NCI-H460 (cell line): ENCODE measurements at places on chromosomes 2 and 18. TPM values are rescaled to one million over a fixed set of nuclear protein-coding genes. Genes with fewer than 3 reads are reported as not detected.

DNA sequence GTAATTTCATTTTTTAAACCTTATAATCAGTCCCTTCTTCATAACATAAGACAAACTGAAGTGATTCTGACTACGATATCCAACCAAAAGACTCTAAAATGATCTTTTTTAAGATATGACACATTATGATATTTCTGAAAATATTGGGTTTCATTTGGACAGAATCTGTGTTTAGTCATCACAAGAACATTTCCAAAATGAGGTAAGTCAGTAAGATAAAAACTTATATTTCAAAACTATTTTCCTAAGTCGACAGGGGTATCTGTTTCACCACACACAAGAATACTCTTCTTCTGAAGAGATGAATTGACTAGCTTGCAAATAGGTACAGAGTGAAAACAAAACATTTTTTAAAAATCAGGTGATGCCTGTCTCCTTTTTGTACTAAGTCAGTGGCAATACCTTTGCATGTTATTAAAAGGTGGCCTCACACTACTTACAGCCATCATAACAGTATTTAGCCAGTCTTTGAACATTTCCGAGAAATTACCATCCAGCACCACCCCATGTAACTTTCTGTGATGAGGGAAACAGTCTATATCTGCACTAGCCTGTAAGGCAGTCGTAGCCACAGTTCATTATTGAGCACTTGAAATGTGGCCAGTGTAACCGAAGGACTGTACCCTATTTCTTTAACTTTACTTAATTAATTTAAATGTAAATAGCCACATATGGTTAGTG is 13.5 kb downstream of the STK39 start:
- no peak for DNase-seq

GRCh38 chr2:230935130-230935430 is 10.0 kb upstream of the GPR55 start:
- no peak for DNase-seq

GRCh38 chr2:68266655-68267054 is 14.3 kb upstream of the PPP3R1 start:
- no peak for DNase-seq

- DNase-seq = no peak
These were observed 129.4 kb upstream of the MAPRE2 start for GRCh38 chr18:34911661-34912384.

- peak; percentile 36 for DNase-seq
These were observed 150.9 kb downstream of the COL6A3 start for GRCh38 chr2:237262838-237263771.

GRCh38 chr18:45197526-45197970 is 417.7 kb upstream of the SLC14A2 start:
- peak; percentile 74 for DNase-seq

Gene CASP10
- total RNA-seq = 12.7 and 13.0 TPM in 2 replicates

GRCh38 chr2:1685078-1685956 is 59.0 kb downstream of the PXDN start:
- DNase-seq = no peak
